ENCODE measurements at places on chromosomes 3 and 15.

DNA sequence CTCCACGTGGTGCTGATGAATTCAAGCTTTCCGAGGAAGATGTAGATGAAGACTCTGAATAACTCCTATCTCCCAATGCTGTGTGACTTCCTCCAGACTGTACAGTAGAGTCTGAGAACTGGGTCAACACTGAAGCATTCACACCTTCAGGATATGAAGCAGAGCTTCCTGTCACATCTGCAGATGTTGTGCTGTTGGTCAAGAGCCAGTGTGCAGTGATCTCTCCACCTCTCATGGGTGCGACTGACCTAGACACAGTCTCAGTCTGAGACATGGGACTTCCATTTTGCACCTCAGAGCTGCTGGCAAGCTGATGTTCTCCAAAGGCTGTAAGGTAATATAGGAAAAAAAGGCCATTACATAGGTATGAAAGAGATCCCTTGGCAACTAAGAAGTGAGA, 36.5 kb downstream of the HEG1 start:
- no peak for DNase-seq

DNA sequence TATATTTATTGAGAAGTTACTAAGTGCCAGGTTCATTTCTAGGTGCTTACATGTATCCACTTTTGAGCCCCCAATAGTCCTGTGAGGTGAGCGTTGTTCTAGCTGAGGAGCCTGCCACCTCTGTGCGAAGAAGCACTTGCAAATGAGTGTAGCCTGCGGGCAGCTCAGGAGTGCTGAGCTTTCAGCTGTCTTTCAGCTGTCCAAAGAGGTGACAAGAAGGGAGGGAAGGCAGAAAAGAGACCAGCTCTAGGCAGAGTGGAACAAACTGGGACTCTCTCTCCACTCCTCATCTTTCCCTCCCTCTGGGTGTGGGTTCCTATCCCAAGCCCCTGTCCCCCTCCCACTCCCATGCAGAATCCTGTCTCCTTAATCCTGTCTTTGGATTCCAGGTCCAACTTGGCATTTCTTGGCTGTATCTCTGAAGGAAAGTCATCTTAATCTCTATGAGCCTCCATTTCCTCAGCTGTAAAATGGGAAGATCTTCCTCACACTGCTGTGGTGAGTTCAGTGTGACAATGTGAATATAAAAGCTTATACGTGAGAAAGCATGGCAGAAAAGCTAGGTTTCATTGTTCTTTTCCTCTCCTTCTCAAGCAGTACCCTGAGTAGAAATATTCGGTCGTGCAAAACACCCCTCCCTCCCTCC, 6.7 kb upstream of the SRP14 start:
- DNase-seq = no peak

- no peak for DNase-seq
Observed at GRCh38 chr3:112530573-112530972, 31.2 kb downstream of the ATG3 start.

DNA sequence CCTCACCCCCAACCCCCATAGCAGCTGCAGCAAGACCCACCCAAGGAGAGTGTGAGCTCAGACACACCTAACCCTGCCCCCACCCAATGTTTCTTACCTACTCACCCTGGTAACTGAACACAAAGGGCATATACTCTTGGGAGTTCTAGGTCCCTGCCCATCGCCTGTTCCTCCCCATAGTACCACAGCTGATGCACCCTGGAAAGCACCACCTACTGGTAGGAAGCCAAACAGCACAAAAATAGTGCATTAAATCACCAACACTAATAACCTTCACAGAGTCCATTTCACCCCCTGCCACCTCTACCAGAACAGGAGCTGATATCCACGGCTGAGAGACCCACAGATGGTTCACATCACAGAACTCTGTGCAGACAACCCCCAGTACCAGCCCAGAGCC, 245.2 kb downstream of the EFHB start:
- DNase-seq = peak; percentile 7

DNA sequence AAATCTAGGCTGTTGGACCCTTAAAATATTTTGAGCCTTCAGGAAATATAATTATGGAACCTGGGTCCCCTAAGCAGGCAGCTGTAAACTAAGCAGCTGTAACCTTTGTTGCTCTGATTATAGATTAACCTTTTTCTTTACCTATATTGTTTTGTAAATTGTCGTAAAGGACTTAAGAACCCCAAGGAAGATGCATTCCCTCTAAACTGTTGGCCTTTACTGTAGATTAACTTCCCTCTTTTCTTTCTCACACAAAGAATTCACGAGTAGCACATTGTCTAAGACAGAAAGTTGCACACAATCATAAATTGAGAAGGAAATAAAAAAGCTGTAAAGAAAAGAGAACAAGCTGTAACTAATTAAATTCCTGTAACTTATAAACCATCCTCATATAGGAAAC, 877.3 kb downstream of the ROBO2 start:
- no peak for DNase-seq

GRCh38 chr3:194431554-194431953, 32.5 kb upstream of the GP5 start:
- DNase-seq = no peak

DNA sequence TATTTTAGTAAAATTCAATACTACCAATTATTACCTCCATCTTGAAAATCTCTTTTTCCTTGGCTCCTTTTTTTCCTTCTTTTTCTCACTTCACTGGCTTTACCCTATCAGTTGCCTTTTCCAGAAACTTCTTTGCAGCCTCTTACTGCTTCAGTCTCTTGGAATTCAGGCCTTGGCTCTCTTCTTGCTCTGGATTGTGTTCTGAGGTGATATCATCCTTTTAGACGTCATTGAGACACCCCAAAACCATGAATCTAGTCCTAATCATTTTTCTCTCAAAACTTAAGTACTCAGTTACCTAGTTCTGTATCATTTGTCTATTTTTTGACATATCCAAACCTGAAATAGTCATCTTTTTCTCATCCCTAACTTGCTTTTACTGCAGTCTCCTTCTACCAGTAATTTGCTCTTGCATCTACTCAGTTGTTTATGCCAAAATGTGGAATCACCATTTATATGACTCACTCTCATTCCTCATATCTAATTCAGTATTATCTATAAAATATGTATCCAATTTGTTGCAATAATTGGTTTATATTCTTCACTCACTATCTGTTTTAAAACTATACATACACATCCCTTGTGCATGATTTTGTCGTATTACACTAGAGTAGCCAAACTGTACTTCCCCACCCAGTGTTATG, 703.2 kb upstream of the CCDC54 start:
- no peak for DNase-seq

GRCh38 chr3:190269101-190269500, 53.1 kb downstream of the CLDN1 start:
- no peak for DNase-seq

GRCh38 chr15:73344056-73344455, 24.7 kb downstream of the HCN4 start:
- DNase-seq = no peak

- peak; percentile 84 for DNase-seq
Observed at GRCh38 chr3:141796081-141796888, 33.1 kb downstream of the GRK7 start.

DNA sequence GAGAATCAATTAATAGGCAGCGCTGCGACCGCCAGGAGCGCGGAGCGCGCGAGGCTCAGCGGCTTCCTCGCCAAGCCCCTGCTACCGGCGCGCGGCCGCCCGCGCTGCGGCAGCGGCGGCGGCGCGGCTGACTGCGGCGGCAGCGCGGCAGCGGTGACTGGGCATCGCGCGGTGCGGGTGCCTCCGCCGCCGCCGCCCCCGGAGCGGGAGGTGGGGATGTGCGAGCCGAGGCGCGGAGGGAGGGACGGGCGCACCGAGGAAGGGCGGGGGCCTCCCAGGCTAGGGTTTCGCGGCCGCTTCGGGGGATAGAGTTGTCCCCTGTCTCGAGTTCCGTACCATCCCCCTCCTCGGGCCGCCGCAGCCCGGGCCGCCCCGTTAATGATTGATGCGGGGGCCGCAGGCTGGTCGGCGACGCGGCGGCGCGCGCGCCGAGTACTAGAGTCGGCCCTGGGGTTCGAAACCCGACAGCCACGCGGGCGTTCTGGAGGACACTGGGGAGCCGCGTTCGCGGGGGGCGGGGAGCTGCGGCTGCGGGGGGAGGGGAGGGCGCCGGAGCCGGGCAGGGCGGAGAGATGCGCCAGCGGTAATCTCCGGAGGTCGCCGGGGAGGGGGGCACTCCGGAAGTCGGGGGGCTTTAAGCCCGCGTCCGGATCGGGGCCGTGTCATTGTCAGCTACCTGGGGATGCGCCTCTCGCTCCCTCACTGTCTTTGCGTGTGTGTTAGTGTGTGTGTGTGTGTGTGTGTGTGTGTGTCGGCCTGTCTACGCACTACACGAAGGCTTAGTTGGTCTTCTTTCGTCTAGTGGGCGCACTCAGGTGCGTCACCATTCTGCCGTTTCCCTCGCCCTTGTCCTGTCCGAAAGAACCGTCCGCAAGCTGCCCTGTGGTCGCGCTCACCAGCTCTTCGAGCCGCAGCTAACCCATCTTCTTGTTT, at the start of gene PAQR9:
TSS of gene PAQR9 (minus strand) at position 159 of the 933 bp plus-strand sequence. CDS start 338 bp downstream, outside the sequence.
- peak; percentile 52 for DNase-seq

- no peak for DNase-seq
Observed at GRCh38 chr3:123518892-123519485, 65.9 kb downstream of the HACD2 start.

DNA sequence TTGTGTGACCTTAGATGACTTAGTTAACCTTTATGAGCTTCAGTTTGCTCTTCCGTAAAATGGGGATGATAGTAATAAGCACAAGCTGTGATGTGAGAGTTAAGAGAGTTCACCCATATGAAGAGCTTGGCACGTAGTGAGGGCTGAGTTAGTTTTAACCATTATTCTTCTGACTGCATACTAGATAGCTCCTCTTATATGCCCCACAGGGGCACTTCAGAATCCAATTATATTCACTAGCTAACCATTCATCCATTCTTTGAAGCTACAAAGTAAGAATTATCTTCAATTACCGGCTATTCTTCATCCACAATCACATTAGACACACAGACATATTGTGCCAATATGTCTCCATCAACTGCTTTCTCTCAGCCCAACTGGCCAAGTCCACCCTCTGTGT, 159.0 kb upstream of the STT3B start:
- DNase-seq = no peak

GRCh38 chr3:36380221-36381031, at the start of gene STAC:
TSS of gene STAC (plus strand) at chr3:36380504. CDS start at chr3:36380644, 140 bp downstream.
- DNase-seq = peak; percentile 70

GRCh38 chr3:138946663-138947494, at the start of the genes FOXL2 and FOXL2NB:
TSS of gene FOXL2 (minus strand) at chr3:138947137. CDS start at chr3:138946722, 415 bp downstream.
TSS of gene FOXL2NB (plus strand) at chr3:138947217. CDS start at chr3:138947365, 148 bp downstream.
- peak; percentile 51 for DNase-seq

DNA sequence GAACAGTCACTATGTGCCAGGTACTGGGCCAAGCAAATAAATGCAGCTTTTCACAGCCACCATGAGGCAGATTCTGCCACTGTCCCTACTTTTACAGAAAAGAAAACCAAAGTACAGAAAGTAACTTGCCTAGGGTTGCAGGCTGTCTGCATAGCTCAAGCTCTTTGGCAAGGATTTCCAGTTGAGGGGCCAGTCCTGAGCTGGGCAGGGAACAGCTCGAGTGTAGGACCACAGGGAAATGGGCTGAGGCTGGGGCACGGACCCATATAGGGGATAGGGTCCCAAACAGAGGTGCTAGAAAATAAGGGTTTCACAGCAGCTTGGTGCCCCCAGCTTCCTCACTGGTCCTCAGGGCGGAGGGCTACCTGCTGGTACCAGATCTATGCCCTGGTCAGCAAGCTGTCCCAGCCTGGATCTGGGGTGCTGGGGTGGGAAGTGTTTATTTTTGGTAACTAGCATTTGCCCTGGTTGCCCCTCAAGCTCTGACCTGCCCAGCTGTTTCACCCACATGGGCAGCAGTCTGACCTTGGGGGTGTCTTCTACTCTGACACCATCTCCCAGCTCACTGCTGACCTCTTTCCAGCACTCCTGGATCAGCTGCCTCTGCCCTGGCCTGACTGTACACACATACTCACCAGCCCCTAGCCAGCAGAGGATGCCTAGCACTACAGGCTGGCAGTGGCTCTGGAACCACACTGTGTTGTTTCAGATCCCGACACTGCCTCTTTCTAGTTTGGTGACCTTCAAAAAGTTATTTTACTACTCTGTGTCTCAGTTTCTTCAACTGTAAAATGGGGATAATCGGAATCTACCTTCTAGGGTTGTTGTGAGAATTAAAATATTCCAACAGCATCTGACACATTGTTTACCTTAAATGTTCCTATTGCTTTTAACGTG, 16.2 kb downstream of the MRAS start:
- no peak for DNase-seq

DNA sequence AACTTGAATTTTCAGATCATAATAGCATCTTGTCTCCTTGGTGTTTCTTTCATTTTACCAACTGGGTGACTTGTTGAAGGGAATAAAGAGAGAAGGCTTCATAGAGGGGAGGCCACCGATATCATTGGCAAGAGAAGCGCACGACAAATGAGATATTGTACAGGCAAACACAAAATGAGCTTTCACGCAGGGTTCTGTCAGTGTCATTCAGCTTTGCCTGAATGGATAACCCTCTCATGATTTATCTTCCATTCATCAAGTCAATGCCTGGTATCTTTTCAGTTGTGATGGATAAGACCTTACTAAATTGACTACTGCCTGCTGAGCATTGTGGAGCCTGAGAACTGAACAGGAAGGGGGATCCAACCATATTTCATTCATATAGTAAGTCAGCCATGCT, 188.6 kb upstream of the EPHA3 start:
- no peak for DNase-seq

GRCh38 chr15:66825731-66826130, 123.7 kb downstream of the SMAD6 start:
- DNase-seq = no peak

GRCh38 chr15:61824291-61824690, 236.0 kb downstream of the VPS13C start:
- no peak for DNase-seq

DNA sequence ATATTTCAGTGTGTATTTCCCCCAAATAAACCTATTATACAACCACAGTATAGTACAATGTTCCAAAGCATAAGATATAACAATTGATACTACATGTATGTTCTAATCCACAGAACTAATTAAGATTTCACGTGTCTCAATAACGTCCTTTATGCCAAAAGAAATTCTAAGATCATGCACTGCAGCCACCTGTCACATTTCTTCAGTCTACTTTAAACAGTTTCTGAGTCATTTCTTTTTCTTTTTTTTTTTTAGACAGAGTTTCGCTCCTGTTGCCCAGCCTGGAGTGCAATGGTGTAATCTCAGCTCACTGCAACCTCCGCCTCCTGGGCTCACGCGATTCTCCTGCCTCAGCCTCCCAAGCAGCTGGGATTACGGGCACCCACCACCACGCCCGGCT, 190.2 kb downstream of the STAG1 start:
- DNase-seq = no peak
